CD14-positive monocyte (primary cell): ENCODE measurements at places on chromosomes 4 and X. TPM values are rescaled to one million over a fixed set of nuclear protein-coding genes. Genes with fewer than 3 reads are reported as not detected.

FATE1 gene
- polyA plus RNA-seq: not detected in 2 replicates

PNCK gene
- polyA plus RNA-seq: not detected

LGI2 gene
- 0.33 TPM for polyA plus RNA-seq

RBMXL3 gene
- not detected in 2 replicates for polyA plus RNA-seq

ANXA3 gene
- polyA plus RNA-seq: 0.55 TPM

TKTL2 gene
- polyA plus RNA-seq: 0.13 and 0.16 TPM in 2 replicates

LIMCH1 gene
- 0.32 TPM for polyA plus RNA-seq

WDR17 gene
- 1.1 TPM for polyA plus RNA-seq

ARX gene
- not detected in 2 replicates for polyA plus RNA-seq

ARMCX2 gene
- polyA plus RNA-seq: 0.27 TPM

ESX1 gene
- polyA plus RNA-seq: not detected

CSN1S1 gene
- not detected for polyA plus RNA-seq

PCDH18 gene
- not detected for polyA plus RNA-seq

VCX3A gene
- polyA plus RNA-seq: not detected

IL2RG gene
- polyA plus RNA-seq: 48.3 TPM

RHOXF1 gene
- not detected for polyA plus RNA-seq

FANCB gene
- polyA plus RNA-seq: 2.6 TPM

SATL1 gene
- polyA plus RNA-seq: not detected

PLK4 gene
- polyA plus RNA-seq: 0.38 TPM

RAB39B gene
- polyA plus RNA-seq: 0.09 and 0.20 TPM in 2 replicates

XG gene
- not detected for polyA plus RNA-seq

CHRDL1 gene
- polyA plus RNA-seq: not detected

IL3RA gene
- 4.4 TPM for polyA plus RNA-seq

CPZ gene
- not detected for polyA plus RNA-seq

RNF175 gene
- polyA plus RNA-seq: 0.36 TPM

SGMS2 gene
- polyA plus RNA-seq: 20.8 TPM

CTBP1 gene
- polyA plus RNA-seq: 42.1 TPM

GLRA3 gene
- polyA plus RNA-seq: not detected

COL4A6 gene
- not detected for polyA plus RNA-seq

MAEA gene
- 79.6 and 83.5 TPM in 2 replicates for polyA plus RNA-seq
